ENCODE measurements at places on chromosomes 6 and 20.

- peak; percentile 31 for ATAC-seq
Measured at GRCh38 chr20:47735412-47736400, 49.6 kb downstream of the SULF2 start.

DNA sequence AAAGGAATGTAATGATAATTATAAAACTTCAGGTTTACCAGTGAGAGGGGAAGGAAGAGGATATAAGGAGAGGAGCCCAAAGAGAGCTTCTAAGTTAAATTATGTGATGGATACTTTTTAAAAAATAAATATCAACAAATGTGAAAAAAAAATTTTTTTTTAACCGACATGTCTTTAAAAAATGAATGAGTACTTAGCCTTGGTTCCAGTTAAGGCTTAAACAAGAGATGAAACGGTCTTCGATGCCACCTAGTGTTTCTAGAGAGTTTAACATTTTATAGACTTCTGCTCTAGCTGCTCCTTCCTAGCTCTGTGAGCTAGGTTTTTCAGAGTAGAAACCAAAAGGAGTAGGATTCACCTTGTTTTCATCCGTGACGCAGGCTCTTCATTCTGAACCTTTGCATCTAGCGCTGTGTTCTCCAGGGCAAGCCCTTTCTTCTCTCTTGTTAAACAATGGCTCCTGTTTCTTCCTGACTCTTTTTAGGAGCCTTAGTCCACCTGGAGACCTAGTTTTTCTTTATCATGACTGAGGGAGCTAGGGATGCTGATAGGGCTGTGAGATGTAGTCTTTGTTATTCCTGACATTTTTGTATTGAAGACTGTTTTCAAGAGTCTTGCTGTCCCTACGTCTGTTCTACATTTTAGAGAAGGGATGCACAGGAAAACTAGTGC, 42.4 kb upstream of the GNRH2 start:
- ATAC-seq: no peak

DNA sequence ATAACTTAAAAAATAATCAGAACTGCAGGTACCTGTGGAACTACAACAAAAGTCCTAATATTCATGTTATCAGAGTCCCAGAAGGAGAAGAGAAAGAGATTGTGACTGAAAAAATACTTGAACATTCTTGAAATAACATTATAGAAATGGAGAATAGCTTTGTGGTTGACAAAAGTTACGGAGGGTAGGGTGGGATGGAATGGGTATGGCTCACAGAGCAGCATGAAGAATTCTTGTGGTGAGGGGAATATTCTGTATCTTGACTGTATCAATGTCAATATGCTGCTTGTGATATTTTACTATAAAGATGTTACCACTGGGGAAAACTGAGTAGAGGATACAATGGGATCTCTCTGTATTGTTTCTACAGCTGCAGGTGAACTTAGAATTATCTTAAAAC, 122.5 kb downstream of the DST start:
- ATAC-seq: no peak

DNA sequence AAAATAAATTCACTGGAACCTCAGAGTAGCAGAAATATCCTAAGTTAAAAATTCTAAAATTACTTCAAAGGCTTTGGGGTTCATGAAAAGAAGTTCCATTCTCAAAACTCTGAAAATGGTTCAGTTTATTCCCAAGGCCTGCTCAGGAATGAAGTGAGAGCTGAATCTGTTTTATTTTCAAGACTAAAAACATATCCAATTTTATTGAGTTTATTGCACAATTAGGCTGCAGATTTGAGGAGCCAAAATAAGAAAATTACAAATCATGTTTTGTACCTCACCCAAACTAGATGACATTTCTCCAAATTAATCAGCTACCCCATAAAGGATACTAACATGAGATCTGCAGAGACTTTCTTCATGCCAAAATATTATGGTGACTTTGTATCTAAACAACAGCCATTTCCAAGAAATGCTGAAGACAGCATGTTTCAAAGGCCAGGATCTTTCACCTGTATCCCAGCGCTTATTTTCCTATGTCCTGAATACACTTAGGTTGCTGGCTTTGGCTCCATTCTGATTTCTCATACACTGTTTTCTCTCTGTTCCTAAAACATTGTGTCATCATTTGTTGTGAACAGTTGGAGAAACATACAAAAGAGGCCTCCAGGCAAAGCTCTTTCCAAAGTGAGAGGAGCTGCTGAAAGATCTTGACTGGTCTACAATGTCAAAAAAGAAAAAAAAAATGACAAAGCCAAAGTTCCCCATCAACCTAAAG, 85.7 kb upstream of the F13A1 start:
- ATAC-seq: no peak

DNA sequence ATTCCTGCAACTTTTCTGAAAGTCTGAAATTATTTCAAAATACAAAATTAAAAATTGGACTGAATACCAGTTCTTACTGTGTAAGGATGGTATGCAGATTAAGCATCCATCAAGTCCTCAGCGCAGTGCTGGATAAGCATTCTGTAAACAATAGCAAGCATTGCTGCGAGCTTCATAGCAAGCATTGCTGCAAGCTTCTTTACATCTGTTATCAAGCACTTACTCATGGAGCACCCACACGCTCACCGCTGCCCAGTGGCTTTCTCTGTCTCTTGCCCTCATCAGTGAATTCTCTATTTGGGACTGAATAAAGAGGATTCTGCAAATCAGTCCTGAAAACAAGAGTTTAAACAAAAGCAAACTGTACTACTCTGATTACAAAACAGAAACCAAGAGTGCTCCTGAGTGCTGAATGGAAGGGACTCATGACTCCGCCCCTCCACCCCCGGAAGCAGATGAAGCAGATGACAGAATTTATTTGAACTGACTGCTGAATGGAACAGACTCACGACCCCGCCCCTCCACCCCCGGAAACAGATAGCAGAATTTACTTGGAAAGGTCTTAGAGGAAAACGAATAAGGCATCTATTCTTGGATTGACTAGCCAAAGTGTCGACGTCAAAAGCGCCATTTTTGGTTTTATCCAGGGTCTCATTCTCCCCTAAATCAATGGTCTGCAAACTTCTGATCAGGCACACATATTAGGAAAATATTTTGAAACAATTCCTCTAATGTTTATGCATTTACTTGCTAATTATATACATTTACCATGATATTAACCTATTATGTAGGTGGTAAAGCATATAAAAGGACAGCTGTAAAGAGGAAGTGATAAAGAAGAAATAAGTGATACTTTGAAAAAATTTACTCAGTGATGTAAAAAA, 22.1 kb upstream of the EYA2 start:
- no peak for ATAC-seq

GRCh38 chr6:158314737-158315136, 2.5 kb downstream of the TULP4 start:
- no peak for ATAC-seq

- ATAC-seq: no peak
Measured at GRCh38 chr6:44897316-44897715, 430.8 kb upstream of the RUNX2 start.

GRCh38 chr6:127932708-127933107, 31.9 kb upstream of the THEMIS start:
- no peak for ATAC-seq

- ATAC-seq: no peak
Measured at GRCh38 chr6:1832358-1832757, 222.6 kb downstream of the FOXC1 start.

DNA sequence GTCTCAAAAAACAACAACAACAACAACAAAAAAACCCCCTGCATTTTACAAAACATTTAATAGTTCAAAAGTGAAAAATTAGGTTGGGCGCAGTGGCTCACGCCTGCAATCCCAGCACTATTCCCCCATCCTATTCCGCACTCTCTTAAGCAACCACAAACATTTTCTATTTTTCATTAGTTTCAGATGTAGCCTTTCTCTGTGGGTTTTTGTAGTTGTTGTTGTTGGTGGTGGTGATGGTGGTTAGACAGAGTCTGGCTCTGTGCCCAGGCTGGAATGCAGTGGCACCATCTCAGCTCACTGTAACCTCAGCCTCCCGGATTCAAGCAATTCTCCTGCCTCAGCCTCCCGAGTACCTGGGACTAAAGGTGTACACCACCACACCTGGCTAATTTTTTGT, 6.4 kb upstream of the GMNN start:
- no peak for ATAC-seq

All from stimulated activated memory B cell treated with anti-CD40 and anti-IgM and Interleukin-4, amounts not matched to agents 10 μg/mL and 1 μg/mL and 100 μg/mL, for 72 hours (primary cell).